ENCODE measurements at places on chromosomes 1 and 21.

GRCh38 chr1:20153000-20153418, 13.9 kb downstream of the PLA2G2F start:
- no peak for DNase-seq

DNA sequence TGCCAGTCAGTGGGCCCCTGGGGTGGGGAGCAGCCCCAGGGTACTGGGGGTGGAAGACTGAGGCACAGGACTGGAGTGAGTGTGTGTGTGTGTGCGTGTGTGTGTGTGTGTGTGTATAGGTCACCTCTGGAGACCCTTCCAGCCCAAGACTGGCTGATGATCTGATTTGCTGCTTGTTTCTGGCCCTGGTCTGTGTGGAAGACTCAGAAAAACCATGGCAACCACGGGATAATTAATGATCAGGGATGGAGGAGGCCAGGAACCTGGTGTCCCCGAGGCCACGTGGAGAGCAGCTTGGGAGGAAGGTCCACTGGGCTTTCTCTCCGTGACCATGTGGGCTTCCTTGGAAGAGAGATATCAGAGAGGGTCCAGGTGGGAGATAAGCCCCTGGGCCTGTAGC, 4.8 kb upstream of the ACTL8 start:
- DNase-seq = no peak

DNA sequence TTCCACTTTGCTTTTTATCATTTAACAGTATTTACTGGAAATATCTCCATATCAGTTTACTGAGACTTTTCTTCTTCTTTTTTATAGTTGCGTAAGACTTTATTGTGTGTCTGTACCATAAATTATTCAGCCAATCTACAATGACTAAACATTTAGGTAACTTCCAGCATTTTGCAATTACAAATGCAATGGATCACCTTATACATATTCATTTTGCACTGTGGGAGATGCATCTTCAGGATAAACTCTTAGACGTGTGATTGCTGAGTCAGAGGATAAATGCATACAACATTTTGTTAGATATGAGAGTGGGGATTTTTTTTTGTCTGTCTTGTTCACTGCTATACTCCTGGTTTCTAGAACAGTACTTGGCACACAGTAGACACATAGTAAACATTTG, 95.7 kb upstream of the GCLM start:
- no peak for DNase-seq

DNA sequence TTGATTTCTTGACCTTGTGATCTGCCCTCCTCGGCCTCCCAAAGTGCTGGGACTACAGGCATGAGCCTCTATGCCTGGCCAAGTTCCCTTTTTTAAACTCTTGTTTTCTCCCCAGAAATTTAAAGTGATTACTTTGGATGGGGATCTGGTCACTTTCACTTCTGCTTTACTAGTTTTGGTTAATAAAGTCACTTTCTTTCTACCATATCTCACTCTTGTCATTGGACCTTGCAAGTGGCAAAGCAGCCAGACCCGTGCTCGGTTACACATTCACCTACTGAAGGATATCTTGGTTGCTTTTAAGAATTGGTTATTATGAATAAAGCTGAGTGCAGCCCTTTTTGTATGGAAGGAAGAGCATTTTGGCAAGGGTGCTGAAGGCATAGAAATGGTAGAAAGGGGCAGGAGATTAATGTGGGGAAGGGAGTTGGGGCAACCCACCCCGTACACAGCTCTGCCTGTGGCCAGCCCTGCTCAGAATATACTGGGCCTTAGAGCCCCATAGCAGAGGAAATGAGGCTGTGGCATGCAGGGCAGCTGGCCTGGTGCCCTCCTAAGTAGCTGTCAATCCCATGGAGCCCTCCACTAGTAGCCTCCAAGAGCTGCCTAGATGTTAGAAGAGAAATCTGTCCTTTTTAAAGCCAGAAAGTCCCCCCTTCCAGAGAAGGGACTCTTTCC, 40.7 kb downstream of the CD2 start:
- no peak for DNase-seq

DNA sequence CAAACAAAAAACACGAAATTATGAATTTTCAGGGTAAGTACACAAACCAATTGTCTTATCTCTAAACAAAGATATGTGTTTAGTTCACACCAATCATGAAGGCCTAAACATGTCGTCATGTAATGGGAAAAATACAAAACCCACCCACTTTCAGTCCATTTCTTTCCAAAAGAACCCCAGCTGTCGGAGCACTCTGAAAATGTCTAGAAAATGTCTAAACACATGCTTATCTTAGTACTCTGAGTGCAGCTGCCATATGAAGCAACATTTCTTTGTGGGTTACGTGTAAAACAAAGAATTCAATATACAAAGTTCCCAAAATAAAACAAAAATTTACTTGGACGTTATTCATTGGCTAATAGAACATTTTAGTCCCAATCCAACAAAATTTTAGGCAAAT, 22.7 kb downstream of the SERBP1 start:
- DNase-seq = no peak

DNA sequence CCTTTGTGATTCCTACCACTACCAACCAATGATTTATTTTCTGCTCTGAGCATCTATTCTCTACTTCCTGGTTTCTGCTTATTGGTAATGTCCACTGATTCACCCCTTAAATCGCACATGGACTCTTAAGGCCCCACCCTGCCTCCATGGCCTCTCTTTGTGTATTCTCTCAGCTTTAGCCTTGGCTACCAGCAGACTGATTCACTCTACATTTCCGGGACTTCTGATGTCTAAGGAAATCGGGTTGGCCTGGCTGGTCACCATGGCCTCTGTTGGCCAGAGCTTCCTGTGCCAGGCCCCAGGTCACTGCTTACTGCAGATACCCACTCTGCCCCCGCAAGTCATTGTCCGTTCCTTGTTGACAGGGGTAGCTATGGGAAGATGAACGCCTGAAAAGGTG, 40.9 kb downstream of the PDPN start:
- no peak for DNase-seq

DNA sequence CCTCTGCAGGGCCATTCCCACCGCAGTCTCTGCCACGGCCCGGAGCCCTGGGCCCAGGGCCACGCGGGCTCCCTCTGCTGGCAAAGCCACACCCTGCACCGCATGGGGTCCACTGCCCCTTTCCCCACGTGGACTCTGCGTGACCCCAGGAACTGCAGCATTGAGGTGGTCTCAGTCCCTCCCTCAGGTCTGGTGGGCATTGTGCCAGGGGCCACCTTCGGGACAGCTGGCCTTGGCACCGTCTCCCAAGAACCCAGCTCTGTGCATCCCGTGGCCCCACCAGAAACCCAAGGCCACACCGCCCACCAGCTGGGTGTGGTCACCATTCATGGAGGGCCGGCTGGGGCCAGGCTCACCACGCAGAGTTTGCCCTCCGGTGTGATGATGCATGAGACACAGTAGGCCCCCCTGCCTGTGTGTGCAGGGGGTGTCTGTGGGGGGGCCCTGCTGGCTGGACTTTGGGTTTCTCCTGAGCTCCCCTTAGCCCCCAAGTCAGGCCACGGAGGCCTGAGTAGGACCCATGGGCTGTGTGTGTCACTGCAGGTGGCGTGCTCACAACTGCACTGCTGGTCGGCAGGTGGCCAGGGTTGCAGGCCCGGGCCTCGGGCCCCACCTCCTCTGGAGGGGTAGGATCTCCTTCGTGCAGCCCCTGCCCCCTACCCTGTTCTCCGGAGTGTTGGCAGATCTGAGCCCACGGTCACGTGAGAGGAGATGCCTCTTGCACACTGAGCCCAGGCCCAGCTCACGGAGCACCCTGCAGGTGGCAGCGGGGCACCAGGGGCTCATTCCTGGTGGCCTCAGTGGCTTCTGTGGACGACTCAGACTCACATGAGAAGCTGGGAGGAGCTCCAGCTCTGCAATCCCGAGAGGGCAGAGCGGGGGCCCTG, 5.8 kb downstream of the VWA1 start:
- peak; percentile 59 for DNase-seq

DNA sequence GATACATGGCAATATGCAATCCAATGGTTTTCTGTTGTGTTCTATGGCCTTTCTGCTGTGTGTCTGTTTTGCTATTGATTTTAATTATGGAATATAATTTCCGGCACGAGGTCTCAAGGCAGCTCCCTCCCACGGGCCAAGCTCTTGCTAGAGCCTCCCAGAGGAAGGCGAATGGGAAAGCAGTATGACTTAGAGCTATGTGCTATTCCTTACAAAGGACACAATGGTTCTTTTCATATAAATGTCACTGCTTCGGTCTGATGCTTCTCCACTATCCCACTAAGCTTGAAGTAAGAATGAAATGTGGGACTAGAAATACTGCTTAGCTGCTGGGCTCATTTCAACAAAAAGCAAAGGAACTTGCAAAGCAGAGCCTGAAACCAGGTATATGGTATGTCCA, 322.2 kb upstream of the BEND5 start:
- peak; percentile 76 for DNase-seq

DNA sequence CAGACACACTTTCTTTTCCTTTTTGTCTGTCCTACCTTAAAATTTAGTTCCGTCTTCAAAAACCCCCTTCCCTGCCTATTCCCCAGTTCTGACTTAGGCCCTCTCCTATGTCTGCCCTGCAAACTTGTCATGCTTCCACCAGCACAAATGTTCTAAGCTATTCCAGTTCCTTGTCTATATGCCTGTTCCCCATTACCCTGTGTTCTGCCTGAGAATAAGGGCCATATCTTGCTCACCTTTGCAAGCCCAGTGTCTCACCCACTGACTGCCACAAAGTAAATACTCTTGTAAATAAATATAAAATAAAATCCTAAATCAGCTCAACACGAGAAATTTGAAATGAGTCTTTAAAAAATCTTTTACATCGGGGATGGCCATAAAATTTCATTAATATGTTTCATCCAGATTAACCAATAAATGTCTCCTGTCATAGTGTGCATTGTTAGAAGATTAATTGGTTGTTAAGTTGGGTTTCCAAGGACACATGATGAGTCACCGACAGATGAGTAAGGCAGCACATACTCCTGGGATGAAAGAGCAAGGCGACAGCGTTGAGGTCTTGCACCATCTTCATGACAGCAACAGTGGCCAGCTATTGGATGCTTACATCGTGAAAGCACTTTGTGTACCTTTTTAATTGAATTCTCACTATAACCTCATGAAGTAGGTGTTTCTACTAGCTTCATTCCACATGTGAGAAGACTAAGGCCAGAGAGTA, 92.6 kb upstream of the NGF start:
- peak; percentile 4 for DNase-seq

DNA sequence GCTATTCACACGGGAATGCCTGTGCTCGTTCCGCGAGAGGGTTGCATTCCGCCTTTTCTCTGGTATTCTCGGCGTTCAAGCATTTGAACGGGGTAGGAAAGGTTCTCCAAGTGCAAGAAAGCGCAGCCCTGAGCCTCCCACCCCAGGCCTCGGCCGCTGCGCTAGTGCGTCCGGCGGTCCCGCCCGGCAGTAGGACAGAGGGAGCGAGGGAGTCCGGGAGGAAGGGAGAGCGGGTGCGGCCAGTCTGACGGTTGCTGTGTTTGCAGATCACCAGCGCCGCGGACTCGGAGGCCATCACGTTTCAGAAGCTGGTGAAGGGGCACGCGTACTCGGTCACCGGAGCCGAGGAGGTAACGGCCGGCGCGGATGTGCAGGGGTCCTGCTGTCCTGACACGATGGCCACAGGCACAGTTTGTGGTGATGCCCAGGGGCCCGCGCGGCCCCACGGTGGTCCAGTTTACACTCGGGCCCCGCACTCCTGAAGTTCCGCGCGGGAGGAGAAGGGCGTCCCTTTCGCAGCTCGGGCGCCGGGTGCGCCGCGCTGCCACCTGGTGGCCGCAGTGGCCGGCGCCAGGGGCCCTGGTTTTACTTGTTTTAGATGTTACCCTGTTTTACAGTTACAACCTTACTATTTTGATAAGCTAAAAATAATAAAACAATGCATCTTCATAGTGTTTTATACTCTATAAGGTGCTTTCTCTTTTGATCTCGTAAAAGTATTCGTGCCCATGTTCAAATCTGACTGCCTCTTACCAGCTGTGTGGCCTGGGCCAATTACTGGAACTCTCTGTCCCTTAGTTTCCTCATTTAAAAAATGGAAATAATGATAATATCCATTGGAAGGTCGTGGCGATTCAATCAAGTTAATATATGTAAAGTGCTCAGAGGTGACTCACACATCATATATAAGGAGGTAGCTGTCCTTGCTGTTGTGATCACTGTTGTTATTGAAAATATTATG, 36.7 kb downstream of the CAPN2 start:
- peak; percentile 35 for DNase-seq

DNA sequence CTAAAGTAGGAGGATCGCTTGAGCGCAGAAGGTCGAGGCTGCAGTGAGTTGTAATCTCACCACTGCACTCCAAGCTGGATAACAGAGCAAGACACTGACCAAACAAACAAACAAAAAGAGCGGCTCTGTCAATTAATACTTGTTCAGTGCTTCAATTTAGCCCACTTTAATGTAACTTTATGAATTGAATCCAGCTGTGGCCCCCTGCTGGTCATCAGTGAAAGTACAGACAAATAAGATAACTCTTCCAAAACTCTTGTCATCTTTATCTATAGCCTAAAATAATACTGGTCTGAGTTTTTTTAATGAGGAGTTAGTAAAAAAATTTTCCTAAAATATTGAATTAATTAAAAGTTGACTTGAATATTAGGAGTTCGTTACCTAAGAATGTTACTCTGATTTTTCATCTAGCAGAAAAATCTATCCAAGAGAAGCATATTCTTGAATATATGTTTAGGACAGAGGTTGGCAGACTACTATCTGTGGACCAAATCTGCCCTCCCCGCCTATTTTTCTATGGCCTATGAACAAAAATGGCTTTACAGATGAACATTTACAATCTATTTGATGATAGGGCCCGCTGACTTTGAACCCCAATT, 26.1 kb downstream of the ATP5PF start:
- DNase-seq = peak; percentile 66

DNA sequence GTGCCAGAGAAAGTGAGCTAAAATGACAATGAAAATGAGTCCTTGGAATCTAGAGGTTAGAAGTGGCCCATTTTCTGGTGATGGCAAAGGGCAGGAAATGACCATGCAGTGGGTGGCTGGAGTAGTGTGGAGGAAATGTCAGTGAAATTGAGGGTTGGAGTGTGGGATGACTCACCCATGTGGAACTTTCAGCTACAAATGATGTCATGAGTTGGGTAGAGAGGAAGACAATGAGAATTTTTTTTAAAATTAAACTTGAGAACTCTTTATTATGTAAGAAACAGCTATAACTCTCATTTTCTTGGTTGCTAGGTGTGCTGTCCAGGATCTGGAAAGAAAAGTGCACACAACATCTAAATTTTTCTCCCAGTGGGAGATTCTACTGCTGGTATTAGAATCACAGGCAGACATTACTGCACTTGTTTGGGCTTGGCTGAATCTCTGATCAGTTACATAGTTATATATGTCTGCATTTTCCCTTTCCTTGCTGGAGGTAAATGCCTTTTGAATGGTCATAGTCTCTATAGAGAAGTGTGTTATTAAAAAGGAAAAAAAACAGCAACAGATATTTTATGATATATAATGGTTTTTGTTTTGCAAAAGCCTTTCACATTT, 56.8 kb upstream of the GNG12 start:
- DNase-seq = peak; percentile 54

- no peak for DNase-seq
Measured at GRCh38 chr1:81004011-81004410, 796.7 kb upstream of the ADGRL2 start.

- DNase-seq = no peak
Measured at GRCh38 chr1:225941187-225941941, at the start of gene LEFTY2. TSS of gene LEFTY2 (minus strand) at chr1:225941220. CDS start at chr1:225941140, 80 bp downstream.

- no peak for DNase-seq
Measured at GRCh38 chr1:15758343-15758931, at the start of gene FBLIM1. TSS of gene FBLIM1 (plus strand) at chr1:15758795. CDS start at chr1:15764984, 6,189 bp downstream.

GRCh38 chr1:118785246-118785645, 202.9 kb downstream of the TBX15 start:
- DNase-seq = no peak

Data from SK-MEL-5 (cell line).